ENCODE measurements at places on chromosomes 12 and 14. TPM values are rescaled to one million over a fixed set of nuclear protein-coding genes. Genes with fewer than 3 reads are reported as not detected.

Gene KRT82
- not detected for total RNA-seq

Gene MUCL1
- total RNA-seq = not detected

Gene ABHD12B
- total RNA-seq = not detected

Gene EIF2S3B
- 0.45 TPM for total RNA-seq
